Head of caudate nucleus (tissue), 42 donors: ENCODE measurements at places on chromosomes 6 and 20.

- DNase-seq = no peak
Observed at GRCh38 chr6:159137676-159138075, 31.5 kb upstream of the FNDC1 start.

- no peak for DNase-seq
Observed at GRCh38 chr6:132391391-132392269, 9.6 kb downstream of the MOXD1 start.

- DNase-seq = no peak
Observed at GRCh38 chr6:11066505-11067347, 22.6 kb upstream of the ELOVL2 start.

DNA sequence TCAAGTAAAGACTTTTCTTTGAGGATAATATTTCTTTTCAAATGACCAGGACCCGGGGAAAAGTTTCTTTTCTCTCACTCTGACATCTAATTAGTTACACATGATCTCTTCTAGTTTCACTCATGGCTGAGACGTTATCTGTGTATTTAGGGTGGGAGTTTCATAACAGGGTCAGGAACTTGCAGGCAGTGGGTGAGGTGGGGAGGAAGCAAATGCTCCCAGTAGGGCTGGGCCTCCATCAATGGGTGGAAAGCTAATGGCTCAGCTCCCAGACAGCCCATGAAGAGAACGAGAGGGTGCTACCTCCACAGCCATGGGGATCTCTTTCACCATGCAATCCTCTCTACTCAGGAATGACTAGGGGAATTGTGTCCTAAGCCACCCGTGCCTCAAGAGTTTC lies 119.3 kb downstream of the F13A1 start:
- no peak for DNase-seq

- DNase-seq = no peak
Observed at GRCh38 chr6:56193846-56194245, 53.5 kb downstream of the COL21A1 start.

DNA sequence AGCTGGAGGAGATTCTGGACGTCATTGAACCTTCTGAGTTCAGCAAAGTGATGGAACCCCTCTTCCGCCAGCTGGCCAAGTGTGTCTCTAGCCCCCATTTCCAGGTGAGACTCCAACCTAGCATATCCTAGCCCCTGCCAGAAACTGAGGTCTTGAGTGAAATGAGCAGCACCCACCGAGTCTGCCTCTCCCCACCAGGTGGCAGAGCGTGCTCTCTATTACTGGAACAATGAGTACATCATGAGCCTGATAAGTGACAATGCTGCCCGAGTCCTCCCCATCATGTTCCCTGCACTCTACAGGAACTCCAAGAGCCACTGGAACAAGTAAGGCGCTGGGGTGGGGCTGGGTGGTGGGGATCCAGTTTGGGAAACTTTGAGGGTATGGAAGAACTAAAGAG lies 4.6 kb downstream of the MEA1 start:
- DNase-seq = peak; percentile 29

- no peak for DNase-seq
Observed at GRCh38 chr6:100617633-100618350, 153.1 kb upstream of the SIM1 start.

DNA sequence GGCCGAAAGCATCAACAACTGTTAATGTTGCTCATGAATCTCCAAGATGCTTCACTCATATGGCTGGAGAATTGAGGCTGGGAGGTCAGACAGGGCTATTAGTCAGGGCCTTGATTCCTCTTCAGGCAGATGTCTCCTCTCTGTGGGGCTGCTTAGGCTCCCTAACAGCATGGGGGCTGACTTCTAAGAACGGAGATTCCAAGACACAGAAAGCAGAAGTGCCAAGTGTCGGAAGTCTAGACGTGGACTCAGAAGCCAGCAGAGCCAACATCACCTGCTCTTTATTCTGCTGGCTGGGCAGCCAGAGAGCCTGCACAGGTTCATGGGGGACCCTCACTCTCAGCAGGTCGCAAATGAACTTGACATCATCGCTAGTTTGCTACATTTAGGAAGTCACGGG lies 279.8 kb downstream of the CDH26 start:
- DNase-seq = no peak

DNA sequence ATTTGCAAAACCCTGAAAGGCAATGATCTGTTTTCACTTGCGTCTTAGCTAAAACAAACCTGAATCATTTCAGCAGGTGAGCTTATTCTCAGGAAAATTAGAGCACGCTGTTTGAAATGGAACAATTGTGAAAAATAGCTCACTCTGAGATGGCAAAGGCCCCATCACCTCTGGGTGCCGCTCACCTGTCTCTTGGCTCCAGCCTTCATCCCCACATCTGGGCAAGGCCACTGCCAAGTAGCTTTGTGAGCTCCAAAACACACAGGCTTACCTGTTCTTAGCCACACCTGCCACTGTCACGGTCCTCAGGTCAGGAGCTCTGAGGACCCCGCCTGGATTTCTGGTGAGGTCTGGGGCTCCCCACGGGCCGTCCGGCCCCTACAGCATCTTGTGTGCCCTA lies 66.7 kb downstream of the SMOC2 start:
- no peak for DNase-seq

DNA sequence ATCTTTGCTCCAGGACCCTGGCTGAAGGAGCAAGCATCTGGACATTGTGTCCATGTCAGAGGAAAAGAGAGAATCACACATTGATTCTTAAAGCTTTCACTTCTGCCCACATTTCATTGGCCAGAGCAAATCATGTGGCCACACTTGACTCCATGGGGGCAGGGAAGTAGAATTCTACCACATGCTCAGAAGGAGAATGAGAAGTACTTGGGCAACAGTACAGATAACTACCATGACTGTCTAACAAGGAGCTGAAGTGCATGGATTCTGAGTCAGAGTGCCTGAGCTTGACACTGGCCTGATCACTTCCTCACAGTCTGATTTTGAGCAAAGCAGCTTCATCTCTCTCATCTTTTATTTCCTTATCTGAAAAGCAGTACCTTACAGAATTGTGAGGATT lies 38.6 kb downstream of the GHRH start:
- DNase-seq = no peak

DNA sequence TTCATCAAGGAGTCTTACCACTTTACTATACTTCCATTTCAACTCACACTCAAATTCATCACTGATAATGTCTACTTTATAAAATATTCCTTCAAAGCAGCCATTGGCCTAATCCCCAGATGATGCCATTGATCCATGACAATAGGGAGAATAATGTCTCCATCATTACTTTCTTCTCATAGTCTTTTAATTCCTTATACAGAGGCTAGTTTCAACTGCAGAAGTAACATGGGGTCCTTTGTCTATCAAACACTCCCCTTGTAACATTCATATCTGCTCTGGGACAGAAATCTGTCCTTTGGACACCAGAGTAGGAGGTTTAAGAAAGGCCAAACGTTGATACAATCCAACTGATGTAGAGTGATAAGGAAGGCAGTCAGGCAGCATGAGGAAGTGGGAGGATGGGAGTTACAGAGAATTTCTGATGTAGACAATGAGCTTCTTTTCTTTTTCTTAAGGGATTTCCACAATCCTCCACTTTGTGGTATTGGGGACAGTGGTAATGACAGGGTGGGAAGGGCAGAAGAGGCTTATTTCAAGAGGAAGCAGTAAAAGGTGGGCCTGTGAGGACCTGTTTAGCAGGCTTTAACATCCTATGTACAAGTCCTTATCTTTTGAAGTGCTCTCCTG lies 18.9 kb upstream of the HLA-DOA start:
- no peak for DNase-seq

- DNase-seq = no peak
Observed at GRCh38 chr6:110366975-110367374, 8.8 kb upstream of the METTL24 start.

- no peak for DNase-seq
Observed at GRCh38 chr6:9316831-9317230, 881.5 kb upstream of the SLC35B3 start.

DNA sequence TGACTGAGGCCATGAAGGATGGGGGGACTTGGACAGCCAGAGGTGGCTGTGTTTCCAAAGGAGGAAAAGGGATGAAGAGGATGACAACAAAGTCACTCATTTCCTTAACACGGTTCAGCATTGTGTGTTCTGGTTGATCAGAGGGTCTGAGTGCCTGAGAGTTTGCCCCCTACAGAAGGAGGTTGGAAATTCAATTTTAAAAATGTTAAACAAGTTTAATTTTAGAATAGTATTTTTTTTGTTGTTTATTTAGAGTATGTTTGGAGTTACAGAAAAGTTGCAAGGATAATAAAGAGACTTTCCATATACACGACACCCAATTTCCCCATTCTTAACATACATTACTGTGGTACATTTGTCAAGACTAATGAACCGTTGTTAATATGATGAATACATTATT lies 10.3 kb upstream of the VAPB start:
- no peak for DNase-seq

- DNase-seq = no peak
Observed at GRCh38 chr6:7334685-7335084, 21.7 kb upstream of the SSR1 start.

DNA sequence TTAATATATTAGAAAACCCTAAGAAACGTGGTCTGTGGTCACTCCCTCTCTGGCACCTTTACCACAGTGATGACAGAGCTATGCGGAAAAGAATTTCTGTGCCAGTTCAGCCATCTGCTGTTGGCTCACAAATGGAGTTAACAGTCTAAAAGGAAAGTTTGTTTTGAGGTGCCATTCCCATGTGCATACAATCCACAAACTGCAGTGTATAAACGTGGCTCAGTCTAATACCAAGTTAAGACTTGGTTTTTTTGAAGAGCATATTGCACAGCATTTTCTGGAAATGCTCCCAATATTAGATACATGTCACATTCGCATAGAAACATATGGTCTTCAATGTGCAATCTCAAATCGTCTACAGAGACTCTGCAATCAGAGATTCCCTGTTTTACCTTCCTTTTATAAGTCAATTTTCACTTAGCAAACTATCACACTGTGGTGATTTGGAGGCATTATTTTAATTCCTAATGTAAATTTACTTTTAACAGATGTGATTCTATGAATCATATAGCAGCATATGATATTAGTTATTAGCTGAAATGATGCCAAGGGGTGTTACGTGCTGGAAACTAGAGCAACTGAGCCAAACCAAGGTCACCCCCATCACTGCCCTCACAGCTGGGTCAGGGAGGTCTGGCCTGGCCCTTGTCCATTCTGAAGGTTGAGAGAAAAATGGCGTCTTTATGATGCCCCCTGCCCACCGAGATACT lies 383.5 kb downstream of the PRKN start:
- no peak for DNase-seq

- no peak for DNase-seq
Observed at GRCh38 chr6:2756687-2757224, 6.0 kb upstream of the MYLK4 start.

DNA sequence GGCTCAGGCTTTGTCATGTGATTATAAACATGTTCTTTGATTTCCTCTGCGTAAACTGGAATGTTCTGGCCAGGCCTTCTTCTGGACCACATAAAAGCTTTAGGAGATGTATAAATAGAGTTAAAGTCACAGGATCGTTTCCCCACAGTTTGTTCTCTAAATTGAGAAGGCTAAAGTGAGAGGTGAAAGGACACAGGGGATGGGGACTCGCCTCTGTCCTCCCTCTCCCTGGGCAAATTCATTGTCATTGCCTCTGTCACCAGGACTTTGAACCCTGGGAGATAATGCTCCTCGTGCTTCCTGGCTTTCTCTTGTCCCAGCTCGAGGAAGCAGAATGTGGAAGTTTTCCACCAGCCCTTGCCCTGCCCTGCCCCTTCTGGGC lies 20.3 kb upstream of the ZFAND3 start:
- no peak for DNase-seq

GRCh38 chr6:39684790-39685488 lies 40.3 kb downstream of the KIF6 start:
- DNase-seq = no peak

- no peak for DNase-seq
Observed at GRCh38 chr6:66344796-66345195, 637.8 kb upstream of the EYS start.
